ENCODE measurements at places on chromosomes 1 and 21.

DNA sequence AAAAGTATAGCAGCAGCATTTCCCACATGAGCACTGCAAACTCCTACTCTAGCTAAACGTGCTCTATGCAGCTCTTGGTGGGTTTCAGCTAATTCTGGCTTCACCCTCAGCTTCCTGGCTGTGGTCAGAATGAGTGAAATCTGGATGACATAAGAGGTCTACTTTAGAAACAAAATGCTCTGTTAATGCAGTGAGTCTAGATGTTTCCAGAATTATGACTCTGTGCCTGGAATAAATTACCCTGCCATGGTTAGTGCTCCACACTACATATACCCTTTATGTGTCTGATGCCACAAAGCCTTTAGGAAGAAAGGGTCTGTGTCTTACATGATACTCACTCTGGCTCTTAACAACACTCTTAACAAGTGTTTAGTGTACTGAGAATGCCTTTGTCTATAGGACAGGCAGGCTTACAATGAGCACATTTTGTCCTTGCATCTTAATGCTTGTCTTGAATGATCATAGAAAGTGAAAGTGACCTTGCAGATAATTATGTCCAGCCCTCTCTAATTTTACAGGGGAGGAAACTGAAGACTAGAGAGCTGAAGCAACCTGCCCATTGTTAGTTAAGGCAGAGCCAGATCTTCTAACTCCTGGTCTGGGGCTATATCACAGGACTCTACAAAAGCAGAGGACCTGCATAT, 9.2 kb downstream of the S100A10 start:
- DNase-seq = no peak

DNA sequence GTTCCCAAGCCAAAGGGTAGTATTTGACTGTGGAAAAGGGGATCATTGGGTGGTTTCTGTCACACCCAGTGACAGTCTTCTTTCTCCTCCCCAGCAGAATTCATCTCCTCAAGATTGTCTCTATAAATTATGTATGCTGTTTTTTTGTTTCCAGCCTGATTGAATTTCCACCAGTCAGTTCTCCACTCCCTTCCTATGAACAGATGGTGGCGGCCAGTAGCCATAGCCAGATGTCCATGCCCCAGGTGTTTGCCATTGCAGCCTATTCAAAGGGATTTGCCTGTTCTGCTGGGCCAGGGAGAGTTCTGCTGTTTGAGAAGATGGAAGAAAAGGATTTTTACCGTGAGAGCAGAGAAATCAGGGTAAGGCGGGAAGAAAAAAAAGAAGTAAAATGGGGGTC, 12.9 kb downstream of the CFAP57 start:
- no peak for DNase-seq

- no peak for DNase-seq
These were observed 40.5 kb upstream of the AKT3 start for GRCh38 chr1:243890576-243890975.

- no peak for DNase-seq
These were observed 34.0 kb upstream of the ARHGAP29 start for GRCh38 chr1:94271373-94271772.

DNA sequence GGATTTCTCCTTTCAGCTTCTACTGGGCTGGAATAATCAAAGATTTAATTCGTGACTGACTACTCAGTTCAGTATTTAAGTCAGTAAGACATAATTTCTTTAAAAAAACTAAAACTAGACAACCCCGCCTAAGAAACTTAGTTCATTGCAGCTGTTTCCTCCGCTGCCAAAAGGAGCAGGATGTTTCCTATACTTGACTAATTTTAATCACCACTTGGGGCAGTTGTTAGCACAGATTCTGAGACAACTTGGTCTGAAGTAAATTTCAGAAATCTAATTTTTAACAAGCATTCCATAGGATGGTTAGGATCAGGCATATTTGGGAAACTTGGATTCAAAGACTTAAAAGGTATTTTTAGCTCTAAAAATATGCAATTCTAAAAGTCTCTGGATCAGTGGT, 34.0 kb downstream of the EPRS1 start:
- no peak for DNase-seq

Data from left renal cortex interstitium (tissue), 4 donors.